Endothelial cell (in vitro differentiated cells): ENCODE measurements at places on chromosomes 1 and 21. TPM values are rescaled to one million over a fixed set of nuclear protein-coding genes. Genes with fewer than 3 reads are reported as not detected.

The OPTC gene
- total RNA-seq: 0.36 TPM

The RGS8 gene
- not detected for total RNA-seq

The AMY1C gene
- total RNA-seq: not detected

The ST6GALNAC5 gene
- total RNA-seq: 0.87 TPM

The C1orf94 gene
- total RNA-seq: not detected

The PYGO2 gene
- 49.8 TPM for total RNA-seq

The PLEKHN1 gene
- not detected for total RNA-seq

The LCE3D gene
- total RNA-seq: not detected

The TRIM45 gene
- 7.0 TPM for total RNA-seq

The SAMD13 gene
- total RNA-seq: 1.8 TPM
